ENCODE measurements at places on chromosomes 12 and 14. TPM values are rescaled to one million over a fixed set of nuclear protein-coding genes. Genes with fewer than 3 reads are reported as not detected.

The NKX2-8 gene
- total RNA-seq: not detected

The TDRD9 gene
- total RNA-seq: 0.95 TPM

The KCNMB4 gene
- total RNA-seq: 1.3 TPM

The DHH gene
- total RNA-seq: 0.26 TPM

The GLT1D1 gene
- total RNA-seq: not detected

The C12orf50 gene
- not detected for total RNA-seq

The PCED1B gene
- 107 TPM for total RNA-seq

The FOXG1 gene
- not detected for total RNA-seq

The TAS2R13 gene
- 2.1 TPM for total RNA-seq

The ADAM21 gene
- total RNA-seq: not detected
